ENCODE measurements at places on chromosomes 11 and 22. TPM values are rescaled to one million over a fixed set of nuclear protein-coding genes. Genes with fewer than 3 reads are reported as not detected.

- no peak for DNase-seq
Observed at GRCh38 chr22:43569111-43569510, 157.3 kb downstream of the MPPED1 start.

DNA sequence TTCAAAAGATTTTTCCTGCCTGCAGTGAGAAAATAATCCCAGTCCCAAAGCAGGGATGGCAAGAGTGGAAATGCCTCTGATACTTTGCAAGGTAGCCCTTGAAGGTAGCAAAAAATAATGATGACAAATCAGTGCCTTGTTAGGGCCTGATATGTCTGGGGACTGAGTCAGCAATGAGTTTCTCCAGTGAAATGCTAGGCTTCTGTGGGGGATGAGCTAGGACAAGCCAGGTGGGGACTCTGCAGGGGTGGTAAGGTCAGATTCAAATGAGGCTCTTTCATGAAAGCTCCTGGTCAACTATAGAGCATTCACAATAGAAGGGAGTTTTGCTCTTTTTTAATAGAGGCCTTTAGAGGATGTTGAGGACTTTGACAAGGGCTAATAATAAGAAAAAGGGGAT, 77.7 kb downstream of the ME3 start:
- no peak for DNase-seq

DNA sequence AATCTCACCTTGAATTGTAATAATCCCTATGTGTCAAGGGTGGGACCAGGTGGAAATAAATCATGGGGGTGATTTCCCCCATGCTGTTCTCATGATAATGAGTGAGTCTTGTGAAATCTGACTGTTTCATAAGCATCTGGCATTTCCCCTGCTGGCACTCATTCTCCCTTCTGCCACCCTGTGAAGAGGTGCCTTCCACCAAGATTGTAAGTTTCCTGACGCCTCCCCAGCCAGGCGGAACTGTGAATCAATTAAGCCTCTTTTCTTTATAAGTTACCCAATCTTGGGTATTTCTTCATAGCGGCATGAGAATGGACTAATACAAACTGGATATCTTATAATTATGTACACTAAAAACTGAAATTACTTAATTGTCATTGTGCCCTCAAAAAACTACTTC, 189.2 kb upstream of the API5 start:
- DNase-seq: no peak

DNA sequence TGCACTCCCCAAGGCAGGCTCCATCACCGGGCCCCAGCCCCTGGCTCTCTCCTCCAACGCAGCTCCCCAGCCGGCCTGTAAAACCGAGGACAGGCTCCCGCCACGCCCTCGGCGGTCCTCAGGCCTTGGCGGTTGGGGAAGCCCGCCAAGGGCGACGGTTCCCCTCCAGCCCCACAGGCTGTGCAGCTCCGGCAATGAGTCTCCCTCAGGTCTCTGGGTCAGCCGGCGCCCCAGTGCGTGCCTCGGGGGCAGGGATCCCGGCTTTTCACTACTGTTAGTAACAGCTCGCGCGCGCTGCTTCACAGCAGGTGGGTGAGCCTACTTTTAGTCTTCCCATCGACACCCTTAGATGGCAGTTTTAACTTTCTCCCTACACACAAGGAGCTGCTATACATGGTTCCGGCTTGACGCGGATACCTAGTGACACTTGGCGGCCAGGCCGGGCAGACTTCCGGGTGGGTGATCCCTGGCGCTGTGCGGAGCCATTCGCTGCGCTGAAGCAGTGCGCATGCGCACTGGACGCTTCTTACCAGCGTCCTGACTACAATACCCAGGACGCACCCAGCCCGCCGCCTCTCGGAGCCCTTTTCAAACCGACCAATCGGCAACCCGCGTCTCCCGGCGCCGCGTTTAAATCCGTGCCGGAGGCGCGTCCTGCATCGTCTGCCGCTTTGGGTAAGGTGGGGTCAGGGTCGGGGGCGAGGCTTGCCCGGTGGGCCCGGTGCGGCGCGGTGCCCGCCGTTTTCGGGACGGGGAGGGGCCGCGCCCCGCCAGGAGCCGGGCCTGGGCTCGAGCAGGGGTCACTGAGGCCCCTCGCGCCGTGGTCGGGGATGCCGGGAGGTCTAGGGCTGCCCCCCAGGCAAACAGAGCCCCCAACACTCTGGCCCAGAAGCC, at the start of gene GTSE1:
GTSE1 (plus strand) TSS at position 614 of the 894 bp plus-strand sequence. CDS start 531 bp downstream, outside the sequence.
- peak; percentile 99 for DNase-seq

GRCh38 chr11:103659206-103659618, 377.2 kb upstream of the DDI1 start:
- no peak for DNase-seq

DNA sequence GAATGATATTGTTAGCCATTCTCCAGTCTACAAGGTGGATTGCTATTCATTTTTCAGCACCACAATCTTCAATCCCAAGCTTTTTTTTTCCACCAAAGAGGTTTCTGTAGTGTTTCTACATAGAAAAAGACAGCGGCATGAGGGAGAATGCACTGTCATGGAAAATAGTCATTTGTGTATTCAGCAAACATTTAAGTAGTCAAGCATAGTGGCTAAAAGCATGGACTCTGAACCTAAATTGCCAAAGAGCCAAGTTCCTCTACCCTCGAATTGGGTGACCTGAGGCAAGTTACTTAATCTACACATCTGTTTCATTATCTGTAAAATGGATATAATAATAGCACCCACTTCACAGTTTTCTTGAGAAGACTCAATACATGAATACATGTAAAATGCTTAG, 14.2 kb downstream of the GAS2 start:
- DNase-seq: no peak

DNA sequence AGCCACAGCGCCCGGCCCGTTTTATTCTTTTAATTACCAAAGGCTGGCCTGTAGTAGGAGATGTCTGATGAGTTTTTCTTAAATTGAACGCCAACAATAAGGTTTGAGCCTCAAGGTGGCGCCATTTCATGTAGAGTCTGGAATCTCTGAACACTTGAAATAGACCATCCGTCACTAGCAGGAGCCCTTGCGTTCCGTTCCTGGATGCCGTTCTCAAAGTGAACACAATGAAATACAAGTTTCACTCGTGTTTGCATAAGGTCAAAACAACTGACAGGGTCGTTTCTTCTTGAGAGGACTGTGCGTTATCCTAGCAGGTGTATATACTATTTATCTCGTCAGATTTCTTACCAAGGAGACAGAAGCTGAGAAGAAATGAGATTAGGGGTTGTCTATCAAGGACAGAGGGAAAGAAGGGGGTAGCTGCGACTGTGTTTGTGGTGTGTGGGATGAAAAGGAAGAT, 18.7 kb upstream of the SCGB1D1 start:
- DNase-seq: peak; percentile 84

DNA sequence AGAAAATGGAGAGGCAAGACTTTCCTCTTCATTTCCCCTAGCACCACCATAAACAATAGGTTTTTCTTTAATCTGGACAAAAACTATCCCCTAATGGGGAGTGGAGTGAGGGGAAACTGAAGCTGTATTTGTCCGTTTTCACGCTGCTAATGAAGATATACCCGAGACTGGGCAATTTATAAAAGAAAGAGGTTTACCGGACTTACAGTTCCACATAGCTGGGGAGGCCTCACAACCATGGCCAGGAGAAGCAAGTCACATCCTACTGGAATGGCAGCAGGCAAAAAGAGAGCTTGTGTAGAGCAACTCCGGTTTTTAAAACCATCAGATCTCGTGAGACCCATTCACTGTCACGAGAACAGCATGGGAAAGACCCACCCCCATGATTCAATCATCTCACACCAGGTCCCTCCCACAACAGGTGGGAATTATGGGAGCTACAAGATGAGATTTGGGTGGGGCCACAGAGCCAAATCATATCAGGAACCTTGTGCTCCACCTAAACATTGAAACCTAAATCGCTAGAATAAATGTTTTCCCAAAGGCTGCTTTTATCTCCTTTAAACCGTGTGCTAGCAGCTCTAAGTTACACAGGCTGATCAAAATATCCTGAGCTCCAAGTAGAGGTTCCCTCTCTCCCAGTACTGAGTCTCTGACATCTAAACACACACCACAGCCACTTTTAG, 4.3 kb downstream of the UBQLN3 start:
- no peak for DNase-seq

- no peak for DNase-seq
Observed at GRCh38 chr11:99932684-99933083, 754.4 kb upstream of the ARHGAP42 start.

- no peak for DNase-seq
Observed at GRCh38 chr11:126048197-126048596, 14.5 kb downstream of the CDON start.

DNA sequence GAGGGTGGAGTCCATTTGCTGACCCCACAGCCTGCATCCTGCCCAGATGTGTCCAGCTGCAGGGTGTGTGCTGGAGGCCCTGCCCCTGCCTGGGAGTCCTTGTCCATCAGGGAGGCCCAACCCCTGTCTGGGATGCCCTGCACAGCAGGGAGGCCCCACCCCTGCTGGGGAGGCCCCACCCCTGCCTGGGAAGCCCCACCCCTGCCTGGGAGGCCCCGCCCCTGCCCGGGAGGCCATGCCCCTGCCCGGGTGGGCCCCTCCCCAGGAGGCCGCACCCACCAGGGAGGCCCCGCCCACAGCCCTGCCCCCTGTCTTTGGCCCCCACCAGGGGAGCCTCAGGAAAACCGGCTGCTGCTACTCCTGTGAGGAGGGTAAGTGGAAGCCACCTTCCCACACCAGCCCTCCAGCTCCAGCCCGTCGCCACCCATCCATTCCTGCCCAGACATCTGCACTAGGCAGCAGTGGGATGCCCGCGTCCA, 37.2 kb downstream of the MUC5B start:
- DNase-seq: peak; percentile 25

GRCh38 chr11:31828217-31828616, 17.1 kb upstream of the PAX6 start:
- DNase-seq: no peak

DNA sequence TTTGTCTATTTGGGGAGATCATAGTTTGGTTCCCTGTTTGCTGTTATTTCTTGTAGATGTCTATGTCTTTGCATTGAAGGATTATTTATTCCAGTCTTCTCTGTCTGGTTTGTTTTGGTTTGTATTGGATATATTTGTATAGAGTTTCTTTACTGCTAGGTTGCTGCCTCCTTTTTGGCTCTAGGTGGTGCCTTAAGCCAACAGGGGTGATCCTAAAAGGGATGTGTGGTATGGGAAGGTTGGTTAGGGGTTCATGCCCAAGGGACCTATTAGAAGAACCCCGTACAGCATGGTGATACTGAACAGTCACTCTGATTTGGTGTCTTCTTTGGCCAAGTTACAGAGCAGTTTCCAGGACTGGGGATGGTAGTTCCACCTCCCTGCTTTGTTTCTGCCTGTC, 36.4 kb upstream of the PGR start:
- DNase-seq: no peak

GRCh38 chr22:26023104-26023775, 146.0 kb upstream of the SEZ6L start:
- DNase-seq: no peak

GRCh38 chr22:27978802-27979201, 59.7 kb upstream of the PITPNB start:
- DNase-seq: no peak

DNA sequence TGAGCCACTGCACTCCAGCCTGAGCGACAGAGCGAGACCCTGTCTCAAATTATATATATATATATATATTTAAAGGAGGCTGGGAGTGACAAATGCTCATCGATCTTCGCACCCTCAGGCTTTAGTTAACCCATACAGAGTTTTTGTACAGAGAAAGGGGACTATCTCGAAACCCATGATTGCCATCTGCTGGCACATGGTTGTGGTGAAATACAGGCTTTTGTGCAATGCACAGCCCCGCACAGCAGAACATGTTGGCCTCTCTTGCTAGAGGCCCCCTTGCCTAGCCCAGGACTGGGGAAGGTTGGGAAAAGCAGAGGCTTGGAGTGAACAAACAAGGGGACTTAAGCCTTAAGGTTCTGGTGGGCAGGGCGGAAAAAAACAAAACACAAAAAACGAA, 3.6 kb downstream of the MYBPC3 start:
- DNase-seq: peak; percentile 41

DNA sequence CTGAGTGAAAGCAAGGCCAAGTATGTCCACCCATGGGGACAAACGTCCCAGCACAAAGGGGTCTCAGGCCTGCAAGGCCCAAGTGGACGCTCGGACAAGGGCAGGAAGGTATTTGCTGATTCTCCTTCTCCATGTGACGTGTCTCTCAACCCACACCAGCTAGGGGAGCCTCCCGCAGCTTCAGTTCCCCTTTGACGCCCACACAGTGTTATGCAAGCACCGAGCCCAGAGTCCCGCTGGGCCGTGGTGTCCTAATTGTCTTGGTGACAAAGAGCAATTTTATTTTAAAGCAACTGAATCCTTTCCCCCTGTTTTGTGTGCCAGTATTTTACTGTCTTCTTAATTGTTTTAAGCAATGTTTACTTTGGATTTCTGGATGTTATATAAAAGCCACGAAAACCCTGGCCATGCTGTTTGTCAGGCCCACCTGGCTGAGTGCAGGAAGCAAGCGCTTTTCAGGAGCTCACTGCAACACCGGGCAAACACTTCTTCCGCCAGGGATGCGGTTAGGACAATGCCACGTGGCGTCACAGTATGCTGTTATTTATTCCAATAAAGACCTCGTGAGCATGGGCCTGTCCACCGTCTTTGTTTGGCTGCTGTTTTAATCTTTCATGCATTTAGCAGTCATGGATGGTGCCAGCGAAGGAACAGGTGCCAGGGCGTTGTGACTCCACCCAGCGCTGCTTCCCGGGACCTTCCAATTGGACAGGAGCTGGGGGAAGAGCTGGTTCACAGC, 8.2 kb upstream of the PARVG start:
- no peak for DNase-seq

DNA sequence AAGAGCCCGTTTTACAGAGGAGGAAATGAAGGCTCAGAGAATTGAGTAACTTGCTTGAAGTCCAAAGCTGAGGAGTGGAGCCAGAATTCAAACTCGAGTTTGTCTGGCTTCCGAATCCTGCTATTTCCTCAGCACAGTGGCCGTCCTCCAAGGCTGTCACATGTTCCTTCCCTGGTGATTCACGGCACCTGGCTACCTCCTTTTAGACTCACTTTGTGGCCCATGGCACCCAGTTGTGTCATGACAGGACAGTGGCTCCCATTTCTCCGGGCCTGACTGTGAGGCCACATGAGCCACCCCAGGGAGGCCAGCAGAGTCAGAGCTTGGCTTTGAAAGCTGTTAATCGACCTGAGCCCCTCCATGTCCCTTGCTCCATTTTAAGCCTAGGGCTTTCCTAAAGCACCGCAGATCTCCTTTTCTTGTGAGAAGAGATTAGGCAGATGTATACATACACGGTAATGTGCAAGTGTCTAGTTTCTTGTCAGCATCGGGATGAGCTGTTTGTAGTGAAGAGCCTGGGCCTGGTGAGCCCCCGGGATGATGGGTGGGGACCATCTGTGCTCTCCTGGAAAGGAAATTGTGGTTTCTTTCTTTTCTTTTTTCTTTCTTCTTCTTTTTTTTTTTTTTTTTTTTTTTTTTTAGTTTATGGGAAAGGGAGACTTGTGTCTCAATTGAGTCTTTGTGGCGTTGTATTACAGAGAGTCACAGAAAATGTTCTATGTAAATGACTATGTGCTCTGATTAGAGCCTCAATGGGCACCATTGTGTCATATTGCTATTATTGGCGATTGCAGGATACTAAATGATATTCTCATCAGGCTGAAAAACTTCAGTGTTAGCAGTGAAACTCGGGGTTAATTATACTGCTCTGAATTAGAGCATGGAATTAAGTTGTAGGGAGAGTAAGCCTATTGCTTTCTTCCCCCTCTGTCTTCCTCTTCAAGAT, 54.8 kb downstream of the PTPRJ start:
- no peak for DNase-seq

The RAB6A gene
- total RNA-seq: 83.8 TPM

The FJX1 gene
- 0.17 TPM for total RNA-seq

The OSM gene
- total RNA-seq: 80.5 TPM

The XKR3 gene
- not detected for total RNA-seq

The RAB1B gene
- 174 TPM for total RNA-seq

The NLRP6 gene
- 5.5 TPM for total RNA-seq

The OR6A2 gene
- total RNA-seq: not detected
